ENCODE measurements at places on chromosomes 11 and 22.

- no peak for DNase-seq
These were observed 60.3 kb downstream of the ETS1 start for GRCh38 chr11:128527046-128527445.

DNA sequence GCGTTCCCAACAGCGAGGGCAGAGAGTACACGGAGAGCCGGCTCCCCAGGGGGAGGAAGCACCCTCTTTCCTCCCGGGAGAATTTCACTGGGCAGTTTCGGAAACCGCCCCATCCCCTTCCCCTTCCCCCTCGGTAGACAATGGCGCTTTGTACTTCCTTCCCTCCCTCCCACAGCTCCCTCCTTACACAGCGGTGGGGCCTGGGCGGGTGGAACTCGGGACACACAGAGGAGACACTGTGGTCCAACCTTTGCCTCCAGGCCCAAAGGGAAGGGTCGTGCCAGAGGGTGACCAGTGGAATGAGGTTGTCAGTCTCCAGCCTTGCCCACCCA is 4.3 kb downstream of the SMTN start:
- no peak for DNase-seq

- DNase-seq: no peak
These were observed 3.0 kb upstream of the CCDC117 start for GRCh38 chr22:28769394-28770085.

GRCh38 chr11:72260574-72260973 is 16.6 kb upstream of the PHOX2A start:
- DNase-seq: no peak

GRCh38 chr11:34261820-34262219 is 96.0 kb downstream of the ABTB2 start:
- no peak for DNase-seq

GRCh38 chr11:66126064-66126463 is 56.0 kb downstream of the PACS1 start:
- no peak for DNase-seq

- no peak for DNase-seq
These were observed 173.4 kb upstream of the SESN3 start for GRCh38 chr11:95404370-95404769.

DNA sequence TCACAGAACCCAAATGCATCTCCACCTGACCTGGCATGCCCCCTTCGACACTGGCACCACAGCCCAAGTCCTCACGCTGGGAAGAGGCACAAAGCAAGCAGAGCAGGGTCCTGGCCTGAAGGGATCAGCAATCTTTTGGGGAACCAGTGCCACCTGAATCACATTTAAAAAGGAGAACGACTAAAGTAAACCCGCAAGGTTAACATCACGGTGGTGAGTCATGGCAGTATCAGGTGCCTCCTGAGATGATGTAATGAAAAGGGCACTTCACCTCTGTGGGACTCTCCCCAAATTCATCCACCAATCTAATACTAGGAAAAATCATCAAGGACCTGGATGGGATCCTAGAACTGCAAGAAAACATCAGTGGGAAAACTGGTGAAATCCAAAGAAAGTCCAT is 44.9 kb downstream of the PACSIN2 start:
- no peak for DNase-seq

GRCh38 chr11:57322256-57323166 is 2.2 kb downstream of the TNKS1BP1 start:
- no peak for DNase-seq

- DNase-seq: no peak
These were observed 164.5 kb downstream of the SOX6 start for GRCh38 chr11:16191868-16192240.

DNA sequence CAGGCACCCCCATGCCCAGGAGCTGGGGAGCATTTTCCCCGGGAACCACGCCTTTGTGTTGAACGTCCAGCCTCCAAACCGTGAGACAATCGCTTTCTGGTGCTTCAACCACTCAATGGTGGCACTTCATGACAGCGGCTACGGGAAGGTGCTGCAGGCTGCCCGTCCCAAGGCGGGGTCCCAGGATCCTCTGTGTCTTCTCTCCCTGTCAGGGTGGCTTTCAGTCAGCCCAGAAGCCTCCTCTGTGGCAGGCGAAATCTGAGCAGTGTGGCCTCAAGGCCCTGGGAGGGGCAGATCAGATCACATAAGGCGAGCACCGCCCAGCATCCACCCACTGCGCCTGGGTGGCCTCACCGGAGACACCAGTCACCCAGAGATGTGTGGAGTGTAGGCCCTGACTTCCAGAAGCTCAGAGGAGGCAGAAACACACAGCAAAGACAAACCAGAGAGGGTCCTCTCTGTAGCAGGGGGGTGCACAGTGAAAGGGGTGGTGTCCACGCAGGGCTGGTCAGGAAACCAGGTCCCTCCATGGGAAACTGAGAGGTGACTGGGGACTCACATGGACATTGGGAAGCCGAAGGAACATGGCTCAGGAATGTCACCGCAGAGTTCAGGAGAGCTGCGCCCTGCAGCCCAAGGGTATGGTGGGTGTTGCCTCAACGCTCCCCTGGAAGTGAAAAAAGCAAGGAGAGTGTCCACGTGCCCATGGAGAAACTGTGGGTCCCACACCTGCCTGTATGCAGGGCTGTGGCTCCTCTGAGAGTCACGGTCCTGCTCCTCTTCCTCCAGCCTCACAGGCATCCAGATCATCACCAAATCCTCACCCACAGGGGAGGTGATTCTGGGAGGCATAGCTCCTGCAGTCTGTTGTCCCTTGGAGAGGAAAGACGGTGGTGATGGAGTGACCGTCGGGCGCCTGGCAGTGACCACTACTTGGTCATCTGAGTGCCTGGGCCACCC is 1420.7 kb downstream of the TBC1D22A start:
- no peak for DNase-seq

DNA sequence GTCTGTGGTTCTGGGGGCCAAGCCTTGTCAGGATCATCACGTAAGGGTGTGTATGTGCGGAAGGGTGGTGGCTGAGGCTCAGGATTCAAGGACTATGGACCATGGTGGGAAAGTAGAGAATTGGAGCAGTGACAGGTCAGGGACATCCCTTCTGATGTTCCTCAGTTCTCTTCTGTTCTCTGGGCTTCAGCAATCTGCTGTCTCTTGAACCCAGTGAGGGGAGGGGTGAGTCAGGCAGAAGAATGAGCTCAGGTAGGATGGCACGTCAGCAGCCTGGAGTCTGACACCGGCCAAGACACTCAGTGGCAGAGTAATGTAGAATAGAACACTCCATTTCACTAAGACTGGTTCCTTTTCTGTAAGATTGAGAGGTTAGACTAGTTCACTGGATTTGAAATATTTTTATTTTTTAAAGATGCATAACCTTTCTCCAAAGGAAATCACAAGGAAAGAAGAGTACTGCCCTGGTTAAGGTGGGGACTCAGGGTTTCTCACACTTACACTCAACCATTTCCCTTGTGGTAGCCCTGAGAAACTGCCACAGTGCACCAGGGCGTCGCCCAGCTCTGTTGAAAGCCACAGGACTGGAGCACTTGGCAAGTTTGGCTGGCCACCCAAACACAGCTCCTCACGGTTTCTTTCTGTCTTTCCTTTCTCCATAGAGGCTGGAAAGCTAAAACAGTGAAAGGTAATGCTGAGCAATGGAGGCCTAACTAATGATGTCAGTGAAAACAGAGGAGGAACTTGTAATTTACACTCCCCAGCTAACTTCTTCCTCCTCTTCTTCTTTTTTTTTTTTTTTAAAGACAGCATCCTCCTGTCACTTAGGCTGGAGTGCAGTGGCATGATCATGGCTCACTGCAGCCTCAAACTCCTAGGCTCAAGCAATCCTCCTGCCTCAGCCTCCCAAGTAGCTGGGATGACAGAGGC is 23.1 kb upstream of the MICAL2 start:
- DNase-seq: peak; percentile 58

GRCh38 chr11:114036147-114036811 is 23.2 kb upstream of the ZBTB16 start:
- peak; percentile 17 for DNase-seq

GRCh38 chr22:25760294-25760693 is 18.3 kb downstream of the MYO18B start:
- no peak for DNase-seq

- DNase-seq: no peak
These were observed 38.3 kb upstream of the NFAM1 start for GRCh38 chr22:42470366-42471082.
